ENCODE measurements at places on chromosomes 2 and 18.
A peak's percentile ranks its signal among the peaks of the same experiment; 100 is the strongest.

GRCh38 chr2:230471074-230471473 lies 55.1 kb downstream of the SP100 start:
- DNase-seq, result no peak

GRCh38 chr2:12244070-12244469 lies 472.7 kb upstream of the TRIB2 start:
- DNase-seq, result no peak

- DNase-seq, result peak; percentile 33
Observed at GRCh38 chr2:155372969-155373368, 674.5 kb downstream of the KCNJ3 start.

- no peak for DNase-seq
Observed at GRCh38 chr2:192932376-192932775, 737.6 kb upstream of the TMEFF2 start.

GRCh38 chr2:177093371-177093770 lies 119.2 kb upstream of the HNRNPA3 start:
- DNase-seq, result no peak

DNA sequence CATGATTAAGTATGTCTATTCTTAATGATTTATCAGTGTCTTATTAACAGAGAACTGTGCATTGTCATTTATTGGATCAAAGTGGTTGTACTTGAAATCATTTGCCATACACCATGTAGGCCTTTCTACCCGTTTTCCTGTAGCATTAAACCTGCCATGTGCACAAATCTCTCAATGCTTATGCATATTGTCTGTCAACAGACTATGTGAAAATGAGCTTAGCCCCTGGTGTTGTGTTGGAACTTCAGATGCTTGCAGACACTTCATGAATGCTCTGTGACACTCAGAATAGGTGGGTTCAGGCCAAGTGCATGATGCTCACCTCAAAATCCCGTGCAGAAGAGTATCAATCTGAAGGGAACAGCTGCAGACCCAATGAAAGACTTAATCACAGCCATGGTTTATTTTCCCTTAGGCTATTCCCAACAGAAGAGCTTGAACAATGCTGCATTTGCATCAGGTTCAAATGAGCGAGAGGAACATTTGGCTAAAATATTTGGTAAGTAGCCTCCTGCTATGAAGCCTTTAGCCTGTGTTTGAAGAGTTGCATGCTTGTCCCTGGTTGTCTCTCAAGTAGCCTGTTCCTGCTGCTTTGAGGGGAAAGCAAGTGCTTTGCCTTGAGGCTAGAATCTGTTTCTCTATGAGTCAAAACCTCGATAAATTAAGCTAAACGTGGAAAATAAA lies 6.1 kb downstream of the C2orf92 start:
- DNase-seq, result no peak

DNA sequence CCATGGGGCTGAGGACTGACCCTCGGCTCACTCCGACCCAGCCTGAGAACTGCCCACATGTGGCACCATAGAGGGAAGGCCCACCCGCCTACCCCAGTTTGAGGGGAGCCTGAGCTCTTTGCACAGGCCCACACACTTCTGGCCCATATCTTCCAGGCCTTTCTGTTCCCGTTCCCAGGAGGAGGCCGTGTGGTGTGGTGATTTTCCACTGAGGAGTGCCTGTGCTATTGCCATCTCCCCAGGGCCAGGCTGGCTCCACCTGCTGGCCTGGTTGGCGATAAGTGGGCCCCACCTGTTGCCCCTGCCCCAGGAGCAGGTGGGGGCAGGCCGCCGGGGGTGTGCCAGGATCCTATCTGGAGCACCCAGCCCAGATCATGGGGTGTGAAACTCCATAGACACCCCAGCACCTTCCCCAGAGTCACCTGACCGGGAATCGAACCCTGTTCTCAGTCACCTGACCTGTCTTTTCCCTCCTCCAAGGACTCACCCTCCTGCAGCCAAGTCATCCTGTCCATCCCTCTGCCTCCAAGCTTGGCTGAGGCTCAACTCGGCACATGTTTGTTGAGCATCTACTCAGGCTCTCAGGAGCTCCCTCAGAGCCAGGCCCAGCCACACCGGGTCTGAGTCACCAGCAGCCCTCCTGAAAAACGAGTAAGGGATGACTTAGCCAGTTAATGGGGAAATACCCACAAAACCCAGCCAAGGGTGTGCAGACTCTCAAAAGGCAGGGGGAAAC lies 120.1 kb downstream of the CYP26B1 start:
- peak; percentile 79 for DNase-seq

DNA sequence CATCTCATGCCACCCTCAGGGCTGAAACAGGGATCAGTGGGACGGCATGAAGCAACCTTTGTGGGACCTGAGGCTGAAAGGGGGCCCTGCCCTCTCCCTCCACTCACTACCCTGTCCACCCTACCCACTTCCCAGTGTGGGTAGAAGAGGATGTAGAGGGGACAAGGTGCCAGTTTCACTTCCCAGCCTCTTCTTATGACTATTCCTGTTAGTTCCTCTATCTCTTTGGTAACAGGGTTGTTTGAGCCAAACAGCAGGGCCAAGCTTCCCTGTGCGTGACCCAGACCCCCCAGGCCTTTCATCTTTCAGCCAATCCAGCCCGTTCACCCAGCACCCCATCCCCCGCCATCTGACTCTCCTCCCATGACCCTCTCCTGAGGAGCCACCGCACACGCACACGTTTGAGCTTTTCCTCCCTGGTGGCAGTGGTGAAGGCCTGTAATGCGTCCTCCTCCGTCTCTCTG lies 82.3 kb downstream of the STPG4 start:
- no peak for DNase-seq

- DNase-seq, result no peak
Observed at GRCh38 chr2:173196638-173197037, 121.0 kb downstream of the MAP3K20 start.

DNA sequence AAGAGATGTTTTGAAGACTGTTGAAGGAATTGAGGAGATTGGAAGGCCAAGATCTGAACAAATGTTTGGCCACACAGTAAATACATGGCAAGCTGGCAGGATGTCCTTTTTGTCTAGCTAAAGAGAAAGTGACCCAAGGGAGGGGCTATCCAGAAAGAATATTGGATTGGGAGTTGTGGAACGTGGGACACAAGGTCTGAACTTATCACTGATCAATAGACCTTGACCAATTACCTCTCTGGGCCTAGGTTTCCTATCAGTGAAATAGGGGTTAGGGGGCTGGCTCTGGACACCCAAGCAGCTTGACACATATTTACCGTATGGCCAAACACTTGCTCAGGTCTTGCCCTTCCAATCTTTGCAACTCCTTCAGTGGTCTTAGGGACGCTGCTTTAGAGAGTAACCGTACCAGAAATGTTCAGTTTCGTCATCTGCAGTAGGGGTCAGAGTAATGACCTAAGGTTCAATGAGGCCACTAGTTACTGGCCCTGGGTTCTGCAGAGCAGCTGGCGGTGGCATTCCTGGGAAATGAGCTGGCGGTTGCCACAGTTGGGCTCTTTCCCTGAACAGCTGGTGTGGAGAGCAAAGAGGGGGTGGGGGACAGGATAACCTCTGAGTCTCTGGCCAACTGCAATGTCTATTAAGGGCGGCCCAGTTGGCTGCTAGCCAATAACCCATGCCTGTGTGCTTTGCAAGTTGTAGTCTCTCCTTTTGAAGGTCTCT lies 70.1 kb upstream of the STPG4 start:
- DNase-seq, result peak; percentile 86

DNA sequence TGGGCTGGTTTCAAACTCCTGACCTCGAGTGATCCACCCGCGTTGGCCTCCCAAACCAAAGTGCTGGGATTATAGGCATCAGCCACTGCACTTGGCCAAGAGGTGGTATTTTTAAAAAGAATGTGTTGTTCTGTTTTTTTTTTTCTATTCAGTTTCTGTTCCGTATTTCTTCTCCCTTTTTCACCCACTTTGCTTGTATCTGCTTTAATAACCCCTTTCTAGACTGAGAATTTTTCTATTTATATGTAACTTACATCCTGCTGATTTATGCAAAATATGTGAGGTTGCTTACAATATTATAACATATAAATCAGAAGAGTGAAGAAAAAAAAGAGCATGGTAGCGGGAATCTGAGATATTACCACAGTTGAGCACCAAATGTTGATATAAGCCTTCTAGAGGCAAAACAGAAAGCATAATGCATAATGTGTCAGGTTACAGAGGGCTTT lies 17.2 kb upstream of the LYPD6B start:
- DNase-seq, result no peak

DNA sequence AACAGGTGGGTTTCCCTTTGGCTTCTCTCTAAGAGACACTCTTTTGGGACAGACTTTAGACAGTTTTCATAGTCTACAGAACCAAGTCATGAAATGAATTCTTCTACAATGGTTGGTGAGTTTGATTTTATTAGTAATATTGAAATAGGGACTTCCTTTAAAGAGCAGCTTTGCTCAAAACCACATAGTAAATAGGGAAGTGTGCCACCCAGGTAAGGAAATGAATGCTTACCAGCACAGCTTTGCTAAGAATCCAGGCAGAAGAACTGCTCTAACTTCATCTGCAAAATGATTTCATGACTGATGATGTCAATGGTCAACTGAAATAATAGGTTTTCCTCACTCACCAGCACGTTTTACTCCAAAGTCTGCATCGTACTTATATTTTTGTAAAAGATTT lies 89.2 kb downstream of the NYAP2 start:
- DNase-seq, result no peak

DNA sequence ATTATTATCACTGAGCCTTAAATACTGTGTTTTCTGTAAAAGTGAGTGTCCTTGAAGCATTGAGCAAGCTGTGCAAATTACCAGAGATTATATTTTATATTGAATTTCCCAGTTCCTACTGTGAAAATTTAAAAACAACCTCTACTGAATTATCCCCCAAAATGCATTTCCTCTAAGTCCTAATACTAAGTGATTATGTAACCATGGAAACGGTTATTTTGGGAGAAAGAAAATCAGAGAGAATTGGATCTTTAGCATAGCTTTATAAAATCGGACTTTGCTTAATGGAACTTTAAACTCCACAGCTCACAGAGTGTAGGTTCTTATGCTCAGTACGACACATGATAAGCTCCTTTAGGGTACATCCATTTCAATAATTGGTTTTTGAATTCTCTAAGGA lies 19.3 kb upstream of the CHMP1B start:
- no peak for DNase-seq

- DNase-seq, result no peak
Observed at GRCh38 chr2:127680706-127681287, 5.5 kb upstream of the LIMS2 start.

DNA sequence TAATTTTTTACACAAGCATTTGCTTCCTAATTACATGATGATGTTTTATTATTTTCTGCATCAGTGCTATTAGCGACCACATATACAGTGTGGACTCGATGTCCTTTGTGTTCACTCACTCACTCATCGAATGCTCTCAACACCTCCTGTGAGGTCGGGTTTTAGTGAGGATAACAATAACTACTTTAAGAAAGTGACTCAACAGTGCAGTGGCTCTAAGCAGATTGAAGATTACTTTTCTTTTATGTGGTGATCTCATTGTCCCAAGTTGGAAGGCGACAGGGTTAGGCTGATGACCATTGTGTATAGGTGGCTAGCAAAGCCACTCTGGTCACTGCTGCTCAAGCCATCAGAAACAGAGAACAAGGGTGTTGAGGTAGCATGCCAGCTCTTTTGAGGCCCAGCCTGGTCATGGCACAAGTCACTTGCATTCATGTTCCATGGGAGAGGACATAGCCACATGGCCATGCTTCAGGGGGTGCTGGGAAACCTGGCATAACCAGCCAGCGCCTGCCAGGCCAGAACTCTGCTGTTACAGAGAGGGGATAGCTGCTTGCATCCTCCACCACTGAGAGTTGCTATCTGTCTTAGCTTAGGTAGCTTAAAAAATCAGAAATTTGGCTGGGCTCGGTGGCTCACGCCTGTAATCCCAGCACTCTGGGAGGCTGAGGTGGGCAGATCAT lies 60.4 kb downstream of the PDCL3 start:
- DNase-seq, result no peak

GRCh38 chr2:156356014-156356754 lies 23.7 kb upstream of the NR4A2 start:
- DNase-seq, result peak; percentile 62

DNA sequence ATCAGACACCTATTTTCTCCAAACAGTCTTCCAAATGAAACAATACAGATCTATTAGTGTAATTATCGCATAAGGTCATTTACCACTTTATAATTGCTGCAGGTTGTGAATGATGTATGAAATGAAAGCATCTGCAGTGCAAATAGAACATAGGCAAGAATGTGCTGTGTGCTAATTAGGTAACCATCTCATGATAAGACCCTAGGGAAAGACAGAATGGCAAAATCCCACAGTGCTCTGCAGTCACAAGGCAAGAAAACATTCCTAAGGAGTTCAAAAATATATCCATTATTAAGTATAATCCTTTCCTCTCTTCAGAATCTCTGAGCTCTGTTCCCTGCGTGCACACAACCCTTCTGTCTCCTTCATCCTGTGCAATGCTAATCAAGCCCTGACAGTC lies 488.1 kb downstream of the NR4A2 start:
- DNase-seq, result no peak

DNA sequence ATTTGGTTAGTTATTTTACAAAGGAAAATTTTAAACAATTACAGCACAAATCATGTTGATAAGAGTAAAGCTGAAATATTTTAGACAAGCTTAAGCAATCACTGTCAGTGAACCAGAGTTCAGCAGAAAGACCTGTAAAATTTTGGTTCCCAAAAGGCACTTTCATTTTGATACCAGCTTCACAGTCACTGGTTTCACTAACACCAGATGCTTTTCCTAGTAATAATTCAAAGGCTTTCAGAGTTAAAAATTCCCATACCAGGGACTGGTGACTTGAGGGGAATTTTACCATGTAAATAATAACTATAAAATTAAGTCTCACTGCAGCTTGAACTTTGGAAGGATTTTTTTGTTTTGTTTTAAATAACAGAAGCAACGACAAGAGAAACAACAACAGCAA lies 102.3 kb upstream of the CD302 start:
- DNase-seq, result no peak

- no peak for DNase-seq
Observed at GRCh38 chr2:159571540-159572260, 44.6 kb downstream of the BAZ2B start.

- DNase-seq, result no peak
Observed at GRCh38 chr18:8443505-8443904, 165.7 kb upstream of the RAB12 start.

Measured in MCF 10A (cell line).